NCI-H2171 (cell line): ENCODE measurements at places on chromosomes 16 and 17.

- no peak for DNase-seq
These were observed 11.6 kb upstream of the DRC7 start for GRCh38 chr16:57682809-57683635.

GRCh38 chr16:29940656-29941055 is 14.6 kb upstream of the KCTD13 start:
- no peak for DNase-seq

DNA sequence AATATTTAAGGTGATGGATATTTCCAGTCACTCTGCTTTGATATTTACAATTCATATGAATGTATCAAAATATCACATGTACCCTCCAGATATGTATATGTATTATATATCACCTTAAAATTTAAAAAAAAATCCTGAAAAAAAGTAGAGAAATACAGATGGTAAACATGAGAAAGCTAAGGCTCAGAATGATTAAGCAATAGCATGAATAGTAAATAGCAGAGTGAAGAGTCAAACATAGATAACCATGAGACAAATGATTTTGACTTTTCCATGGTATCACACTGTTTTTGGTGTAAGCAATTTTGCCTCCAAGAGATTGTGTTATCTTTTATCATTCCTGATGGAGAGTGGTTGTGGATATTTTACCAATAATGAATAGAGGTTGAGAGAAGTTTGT is 868.8 kb downstream of the CDH11 start:
- DNase-seq = no peak

- DNase-seq = no peak
These were observed 145.0 kb upstream of the HS3ST4 start for GRCh38 chr16:25546791-25547190.

- no peak for DNase-seq
These were observed 2.2 kb downstream of the HAGHL start for GRCh38 chr16:728890-729744.

DNA sequence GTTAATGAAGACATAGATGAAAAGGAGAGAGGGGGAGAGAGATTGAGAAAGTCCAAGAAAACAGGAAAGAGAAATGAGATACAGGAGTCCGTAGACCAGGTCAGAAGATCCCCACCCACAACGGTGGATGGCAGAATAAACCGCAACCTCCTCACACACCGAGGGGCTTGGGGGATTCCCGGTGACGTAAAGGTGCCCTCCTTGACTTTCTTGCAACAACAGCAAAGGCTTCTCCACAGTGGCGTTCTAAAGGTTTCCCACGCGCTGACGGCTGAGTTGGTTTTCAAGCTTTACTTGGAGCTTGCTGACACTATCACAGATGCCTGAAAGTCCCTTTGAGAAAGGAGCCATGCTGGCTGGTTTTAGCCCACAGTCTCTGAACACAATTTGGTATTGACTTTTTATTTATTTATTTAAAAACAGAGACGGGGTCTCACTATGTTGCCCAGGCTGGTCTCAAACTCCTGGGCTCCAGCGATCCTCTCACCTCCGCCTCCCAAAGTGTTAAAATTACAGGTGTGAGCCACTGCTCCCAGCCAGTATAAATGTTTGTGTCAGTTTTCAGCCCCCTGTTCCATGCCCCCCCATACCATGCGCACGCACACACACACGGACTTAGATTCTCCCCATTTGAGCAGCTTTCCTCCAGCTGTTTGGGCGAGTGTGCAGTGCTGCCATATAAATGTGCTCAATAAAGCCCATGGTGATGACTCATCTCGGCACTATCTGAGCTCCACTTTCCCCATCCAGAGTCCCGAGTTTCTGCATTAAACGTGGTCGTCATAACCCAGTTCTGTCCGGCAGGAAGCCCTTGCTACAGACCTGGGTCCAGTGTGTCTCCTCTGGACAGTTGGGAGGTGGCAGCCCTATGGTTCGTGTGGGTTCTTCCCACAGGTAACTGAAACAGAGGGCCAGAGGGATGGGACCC is 33.0 kb upstream of the SEC14L1 start:
- DNase-seq = no peak

DNA sequence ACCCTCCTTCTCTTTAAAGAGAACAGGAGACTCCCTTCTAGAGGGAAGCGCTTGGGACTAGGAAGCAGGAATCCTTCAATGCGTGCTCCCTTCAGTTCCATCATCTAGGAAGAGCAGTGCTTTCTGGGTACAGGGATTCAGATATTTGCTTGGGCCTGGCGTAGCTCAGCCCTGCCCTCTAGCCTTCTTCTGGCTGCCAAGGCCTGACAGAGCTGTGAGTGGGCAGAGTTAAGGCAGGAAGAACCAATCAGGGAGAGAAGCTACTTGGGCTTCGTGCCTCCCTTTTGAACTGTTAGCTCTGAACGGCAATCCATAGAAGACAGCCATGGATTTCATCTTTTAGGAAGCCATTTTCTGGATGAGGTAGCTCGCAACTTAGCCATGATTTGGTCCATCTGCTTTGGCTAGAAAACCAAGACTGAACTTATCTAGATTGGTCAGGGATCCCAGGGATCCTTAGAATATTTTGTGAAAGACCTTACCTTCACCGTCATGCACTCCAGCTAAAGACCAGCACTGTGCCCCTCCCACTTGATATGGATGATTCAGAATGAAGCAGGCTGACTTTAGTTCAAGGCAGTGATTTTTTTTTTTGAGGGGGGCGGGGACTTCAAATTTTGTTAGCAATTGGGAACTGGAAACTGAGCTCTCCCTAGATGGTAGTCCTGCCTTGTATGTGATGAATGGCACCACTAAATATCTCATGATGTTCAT is 2.5 kb upstream of the CORO6 start:
- no peak for DNase-seq
